CD4-positive, alpha-beta T cell treated with Interleukin-17A for 4 hours (primary cell): ENCODE measurements at places on chromosomes 7 and 10.

GRCh38 chr7:73341877-73342276 is 13.9 kb downstream of the FKBP6 start:
- no peak for DNase-seq

- no peak for DNase-seq
Measured at GRCh38 chr7:2203766-2204300, 28.9 kb downstream of the MAD1L1 start.

DNA sequence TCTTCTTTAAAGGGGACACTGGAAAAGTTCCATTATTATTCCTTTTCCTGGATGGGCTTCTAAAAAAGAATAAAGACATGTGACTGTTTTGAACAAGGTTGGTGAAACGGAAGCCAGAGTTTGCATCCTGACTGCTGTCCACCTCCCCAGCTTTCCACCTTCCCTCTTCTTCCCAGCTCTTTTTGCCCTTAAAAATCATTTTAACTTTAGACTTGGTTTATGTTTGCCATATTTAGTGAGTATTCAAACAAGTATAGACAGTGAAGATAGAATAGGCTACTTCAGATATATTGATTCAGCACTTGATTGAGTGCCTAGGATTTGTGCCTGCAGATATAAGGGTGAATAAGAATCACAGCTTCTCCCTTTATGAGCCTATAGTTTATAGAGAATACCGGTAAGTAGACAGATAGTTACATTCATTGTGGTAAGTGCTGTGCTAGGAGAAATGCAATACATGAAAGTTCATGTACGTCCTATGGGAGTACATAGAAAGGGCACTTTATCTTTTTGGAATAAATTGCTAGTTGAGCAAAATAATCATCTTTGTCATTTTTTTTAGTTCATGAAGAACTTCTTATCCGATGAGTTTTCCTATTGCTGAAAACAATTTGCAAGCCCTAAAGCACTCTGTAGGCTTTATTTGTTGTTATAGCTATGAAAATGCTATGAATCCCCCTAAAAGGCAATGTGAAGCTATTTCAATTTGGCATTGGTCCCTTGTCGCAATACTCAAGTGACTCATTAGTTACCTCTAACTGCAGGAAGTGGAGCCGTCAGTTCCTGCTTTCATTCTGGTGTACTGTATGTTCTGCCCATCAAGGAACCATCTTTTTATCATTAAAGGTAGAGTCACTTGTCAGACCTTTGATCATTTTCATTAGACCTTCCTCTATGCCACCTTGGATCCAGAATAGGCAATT is 57.2 kb upstream of the STRIP2 start:
- DNase-seq, result no peak

GRCh38 chr7:134766779-134767519 is 12.5 kb upstream of the CALD1 start:
- no peak for DNase-seq

GRCh38 chr10:62075414-62075813 is 173.9 kb downstream of the ARID5B start:
- DNase-seq, result no peak

DNA sequence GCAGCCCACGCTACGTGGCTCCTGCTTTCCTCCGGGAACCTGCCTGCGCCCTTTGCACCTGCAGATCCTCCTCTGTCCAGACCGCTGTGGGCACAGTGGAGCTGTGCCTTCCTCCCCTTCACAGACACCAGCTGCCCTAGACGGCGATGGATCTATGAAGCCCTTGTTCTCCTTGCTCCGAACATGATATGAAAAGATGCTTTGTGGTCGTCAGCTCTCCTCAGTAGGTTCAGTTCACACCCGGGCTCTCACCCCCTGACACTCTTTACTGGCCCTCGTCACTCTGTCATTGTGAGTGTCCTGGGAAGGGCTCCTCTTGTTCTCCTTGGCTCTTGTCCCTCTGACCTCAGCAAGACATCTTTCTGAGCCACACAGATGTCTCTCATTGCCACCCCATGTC is 4.2 kb downstream of the ZNF488 start:
- DNase-seq, result no peak

- DNase-seq, result no peak
Measured at GRCh38 chr10:3866332-3866731, 81.3 kb upstream of the KLF6 start.

DNA sequence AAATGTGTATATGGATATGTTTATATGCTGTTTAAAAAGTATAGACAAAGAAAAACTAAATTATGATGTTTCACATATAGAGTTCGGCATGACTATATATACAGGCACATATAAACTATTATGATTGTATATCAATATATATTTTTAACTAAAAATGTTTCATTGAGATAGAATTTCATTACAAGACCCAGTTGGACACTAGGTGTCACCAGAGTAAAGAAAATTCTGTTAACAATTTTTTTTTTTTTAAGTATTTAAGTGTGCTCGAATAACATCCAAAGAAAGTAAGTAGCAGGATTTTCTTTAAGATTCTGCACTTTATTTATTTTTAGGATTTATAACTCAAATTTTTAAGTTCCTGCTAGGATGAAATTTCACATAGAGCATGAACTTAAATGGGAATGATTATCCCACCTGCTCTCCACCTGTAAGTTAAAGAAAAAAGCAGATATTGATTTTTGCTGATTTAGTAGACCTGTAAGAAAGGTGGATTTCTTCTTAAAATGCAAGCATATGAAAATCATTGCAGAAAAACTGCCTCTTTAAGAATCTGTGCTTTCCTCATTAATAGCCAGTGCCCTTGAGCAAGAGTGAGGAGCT is 961.5 kb downstream of the PCDH15 start:
- no peak for DNase-seq

DNA sequence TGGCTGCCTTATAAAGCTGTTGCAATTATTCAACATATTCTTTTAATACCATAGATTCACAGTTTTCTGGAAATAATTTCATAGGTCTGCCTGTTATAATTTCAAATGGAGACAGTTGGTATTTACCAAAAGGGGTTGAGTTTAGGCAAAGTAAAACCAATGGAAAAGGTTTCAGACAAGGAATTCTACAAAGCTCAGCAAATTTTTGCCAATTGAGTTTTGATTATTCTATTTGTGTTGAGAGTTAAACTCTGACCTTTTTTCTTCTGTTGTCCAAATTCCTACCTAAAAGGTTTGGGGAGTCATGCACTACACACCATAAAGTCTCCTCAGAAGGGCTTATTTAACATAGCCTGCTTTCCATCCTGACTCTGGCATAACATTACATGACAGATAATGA is 38.5 kb upstream of the ABCA13 start:
- no peak for DNase-seq

DNA sequence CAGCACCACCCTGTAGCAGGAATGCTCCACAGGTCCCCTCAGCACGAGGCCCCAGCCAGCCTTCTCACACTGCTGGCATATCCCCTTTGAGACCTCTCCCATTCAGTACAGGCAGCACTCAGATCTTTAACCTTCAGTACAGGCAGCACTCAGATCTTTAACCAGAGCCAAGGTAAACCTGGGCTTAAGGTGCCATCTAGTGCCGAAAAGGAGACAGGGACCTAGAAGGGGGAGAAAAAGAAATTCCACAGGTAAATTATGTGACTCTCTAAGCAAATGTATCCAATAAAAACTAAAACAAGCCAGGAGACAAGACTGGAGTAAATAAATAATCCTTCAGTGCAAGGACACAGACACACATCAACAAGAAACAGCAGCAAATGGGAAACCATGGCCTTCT is 358.6 kb downstream of the PTPRN2 start:
- no peak for DNase-seq

DNA sequence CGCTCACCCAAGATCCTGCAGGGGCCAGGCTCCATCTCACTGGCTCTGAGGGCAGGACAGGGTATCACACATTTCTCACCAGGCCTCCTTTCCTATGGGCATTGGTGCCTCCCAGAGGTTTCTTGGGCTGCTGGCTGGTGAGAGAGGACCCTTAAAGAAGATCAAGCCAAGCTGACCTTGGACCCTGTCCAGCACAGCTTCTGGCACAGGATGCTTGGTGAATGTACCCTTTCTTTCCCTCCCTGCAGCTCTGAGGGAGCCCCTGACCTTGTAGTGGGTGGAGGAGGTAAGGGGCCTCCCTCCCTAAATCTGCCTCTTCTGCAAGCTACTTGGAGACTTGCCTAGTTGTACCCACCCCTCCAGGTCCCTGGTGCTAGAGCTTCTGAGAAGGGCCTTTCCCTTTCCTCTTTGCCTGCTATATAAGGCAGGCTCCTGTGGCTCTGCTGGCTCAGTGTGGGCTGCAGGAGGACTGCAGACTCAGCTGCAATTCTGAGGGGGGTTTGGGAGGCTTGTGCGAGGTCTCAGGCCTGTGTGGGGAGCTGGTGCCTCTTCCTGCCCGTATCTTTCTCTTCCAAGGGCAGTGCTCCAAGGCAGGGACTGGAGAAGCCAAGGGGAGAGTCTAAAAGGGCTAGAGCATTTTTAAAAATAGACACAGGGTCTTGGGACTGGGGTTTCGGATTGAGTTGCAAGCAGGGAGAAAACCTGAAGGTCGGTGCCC is 11.7 kb upstream of the TRIM8 start:
- DNase-seq, result no peak

- DNase-seq, result no peak
Measured at GRCh38 chr10:125774581-125775191, 935 bp downstream of the MMP21 start.

DNA sequence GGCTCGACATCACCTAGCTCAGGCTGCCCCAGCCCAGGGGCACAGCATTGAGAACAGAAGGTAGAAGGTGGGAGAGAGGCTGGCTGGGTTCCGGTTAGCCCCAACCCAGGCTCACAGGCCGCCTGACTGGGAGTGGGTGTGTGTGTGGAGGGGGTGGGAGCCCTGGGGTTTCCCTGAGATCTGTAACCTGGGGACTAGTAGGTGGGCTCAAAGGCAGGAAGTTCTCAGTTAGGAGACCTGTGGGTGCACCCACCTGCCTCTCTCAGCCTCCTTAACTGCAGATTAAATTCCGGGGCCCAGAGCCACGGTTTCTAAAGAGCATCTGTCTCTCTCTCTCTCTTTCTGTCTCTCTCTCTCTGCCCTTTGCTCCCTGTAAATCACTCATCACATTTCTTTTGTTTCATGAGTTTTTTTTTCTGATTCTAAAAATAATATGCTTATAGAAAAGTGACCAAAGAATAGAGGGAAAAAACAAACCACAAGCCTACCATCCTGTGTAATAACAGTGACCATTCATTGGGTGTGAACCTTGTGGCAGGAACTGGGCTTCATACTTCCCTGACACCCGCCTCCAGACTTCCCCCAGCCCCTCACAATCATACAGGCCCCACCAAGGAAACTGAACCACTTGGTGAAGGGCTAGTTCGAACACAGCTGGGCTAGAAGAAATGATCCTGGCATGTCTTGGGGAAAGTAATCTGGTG is 83.4 kb upstream of the SMNDC1 start:
- DNase-seq, result peak; percentile 13

GRCh38 chr7:148863324-148863723 is 20.8 kb downstream of the EZH2 start:
- DNase-seq, result no peak

- DNase-seq, result no peak
Measured at GRCh38 chr7:106552645-106553445, 108.1 kb downstream of the CCDC71L start.

GRCh38 chr7:25949736-25950487 is 202.1 kb upstream of the NFE2L3 start:
- peak; percentile 16 for DNase-seq

DNA sequence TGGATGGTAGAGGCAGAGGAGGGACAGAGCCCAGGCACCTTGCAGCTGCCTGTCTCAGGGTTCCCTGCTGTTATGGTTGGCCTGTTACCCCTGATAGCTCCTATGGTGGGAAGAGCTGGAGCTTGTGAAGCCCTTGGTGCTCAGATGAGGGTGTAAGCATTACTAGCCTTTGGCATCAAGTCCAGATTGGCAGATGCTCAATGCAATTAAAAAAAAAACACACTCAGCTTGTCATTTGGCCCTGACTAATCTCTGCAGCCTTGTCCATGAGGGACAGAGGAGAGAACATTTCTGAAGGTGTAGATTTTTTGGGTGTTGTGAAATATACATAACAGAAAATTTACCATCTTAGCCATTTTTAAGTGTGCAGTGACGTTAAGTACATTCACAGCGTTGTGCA is 86.3 kb downstream of the PLPP4 start:
- DNase-seq, result no peak

DNA sequence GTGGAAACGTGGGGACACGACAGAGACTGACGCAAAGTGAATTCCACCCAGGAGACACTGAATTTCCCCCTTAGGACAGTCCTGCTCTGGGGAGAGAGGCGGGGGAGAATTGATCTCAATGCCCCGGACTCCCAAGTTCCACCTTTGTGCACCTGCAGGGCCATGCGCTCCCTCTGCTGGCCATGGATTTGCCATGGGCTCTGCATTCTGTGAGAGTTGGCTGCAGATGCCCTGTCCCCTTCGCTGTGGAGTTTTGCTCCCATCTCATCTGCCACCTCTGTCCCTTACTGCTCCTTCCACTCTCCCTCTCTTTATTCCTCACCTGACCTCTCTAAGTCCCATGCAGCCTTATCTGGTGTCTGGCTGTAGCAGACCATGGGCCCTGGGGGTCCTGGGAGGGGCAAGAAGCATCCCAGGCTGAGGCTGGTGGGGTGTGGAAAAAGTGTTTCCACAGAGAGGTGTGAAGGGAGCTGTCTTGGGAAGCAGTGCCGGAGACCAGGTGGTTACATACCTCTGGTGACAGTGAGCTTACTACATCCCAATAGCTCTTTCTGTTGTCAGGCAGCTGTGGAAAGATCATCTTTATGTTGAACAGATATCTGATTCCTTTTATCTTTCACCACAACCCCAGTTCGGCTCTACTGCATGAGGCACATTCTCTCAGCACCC is 14.3 kb downstream of the GHRHR start:
- peak; percentile 23 for DNase-seq

- peak; percentile 39 for DNase-seq
Measured at GRCh38 chr7:2109936-2110609, 122.7 kb downstream of the MAD1L1 start.

GRCh38 chr7:66576646-66577045 is 52.0 kb upstream of the KCTD7 start:
- no peak for DNase-seq

DNA sequence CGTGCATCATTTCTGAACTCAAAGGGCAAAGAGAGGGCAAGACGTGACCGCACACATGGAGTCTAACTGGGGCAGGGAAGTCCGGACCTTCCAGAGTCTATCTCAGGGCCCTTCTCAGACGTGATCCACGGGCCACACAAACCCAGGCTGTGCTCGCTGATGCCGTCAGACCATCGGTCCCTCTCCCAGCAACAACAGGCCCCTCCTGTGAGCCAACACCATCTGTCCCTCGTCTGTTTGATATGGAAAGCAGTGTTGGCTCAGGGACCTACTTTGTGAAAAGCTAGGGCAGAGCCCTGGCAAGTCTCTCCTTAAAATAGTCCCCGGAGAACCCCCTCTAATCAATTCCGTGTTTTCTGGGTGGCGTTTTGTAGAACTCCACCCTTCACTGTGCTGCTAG is 208.8 kb downstream of the TCERG1L start:
- no peak for DNase-seq

- no peak for DNase-seq
Measured at GRCh38 chr10:27072436-27073114, 27.7 kb downstream of the ANKRD26 start.

- no peak for DNase-seq
Measured at GRCh38 chr7:106423111-106423510, 138.3 kb upstream of the NAMPT start.

- no peak for DNase-seq
Measured at GRCh38 chr10:7312488-7312857, 98.4 kb downstream of the SFMBT2 start.

GRCh38 chr7:2209146-2209960 is 23.4 kb downstream of the MAD1L1 start:
- DNase-seq, result peak; percentile 58
